Stimulated activated CD8-positive, alpha-beta memory T cell treated with anti-CD3 and anti-CD28 coated beads, Interleukin-4, amount 100 ng/mL, for 4 hours (primary cell): ENCODE measurements at places on chromosomes 2 and 18.

DNA sequence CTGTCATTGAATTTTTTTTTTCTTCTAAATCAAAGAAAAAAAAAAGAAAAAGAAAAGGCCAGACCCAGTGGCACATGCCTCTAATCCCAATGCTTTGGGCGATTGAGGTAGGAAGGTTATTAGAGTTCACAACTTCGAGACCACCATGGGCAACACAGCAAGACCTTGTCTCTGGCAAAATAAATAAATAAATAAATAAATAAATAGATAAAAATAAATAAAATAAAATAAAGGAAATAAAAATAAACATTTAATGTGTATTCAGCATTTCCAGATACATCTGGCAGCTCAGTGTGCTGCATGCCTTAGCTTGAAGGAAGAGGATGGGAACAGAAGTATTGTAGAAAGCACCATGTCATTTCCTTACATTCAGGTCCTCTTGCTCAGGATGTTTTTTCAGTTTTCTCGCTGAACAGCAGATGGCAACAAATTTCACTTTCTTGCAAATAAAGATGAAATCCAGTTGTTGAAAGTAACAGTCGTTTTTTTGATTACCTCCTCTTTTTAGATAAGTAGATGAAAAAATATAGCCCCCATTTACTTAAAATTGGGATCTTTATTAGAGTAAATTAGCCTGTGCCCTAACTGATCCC is 25.7 kb upstream of the FAM178B start:
- DNase-seq = no peak

- DNase-seq = no peak
These were observed 210.1 kb downstream of the NDUFA10 start for GRCh38 chr2:239814861-239815601.

- DNase-seq = no peak
These were observed 11.6 kb upstream of the ST3GAL5 start for GRCh38 chr2:85900366-85900765.

DNA sequence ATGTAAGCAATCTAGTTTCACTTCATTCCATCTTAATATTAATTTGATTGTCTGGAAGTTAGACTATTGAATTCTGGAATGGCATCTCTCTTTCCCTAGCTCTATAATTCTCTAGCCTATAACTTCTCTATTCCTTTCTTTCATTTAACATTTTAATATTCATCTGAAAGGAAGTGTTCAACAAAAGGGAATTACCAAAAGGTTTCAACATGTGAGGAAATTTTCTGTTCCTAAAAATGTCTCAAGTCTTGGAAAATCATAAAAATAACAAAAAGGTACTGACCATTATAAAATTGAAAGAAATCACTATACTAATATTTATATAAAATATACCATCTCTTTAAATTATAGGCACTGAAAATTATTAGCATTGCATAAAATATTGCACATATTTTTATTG is 228.7 kb downstream of the TXNL1 start:
- DNase-seq = no peak

DNA sequence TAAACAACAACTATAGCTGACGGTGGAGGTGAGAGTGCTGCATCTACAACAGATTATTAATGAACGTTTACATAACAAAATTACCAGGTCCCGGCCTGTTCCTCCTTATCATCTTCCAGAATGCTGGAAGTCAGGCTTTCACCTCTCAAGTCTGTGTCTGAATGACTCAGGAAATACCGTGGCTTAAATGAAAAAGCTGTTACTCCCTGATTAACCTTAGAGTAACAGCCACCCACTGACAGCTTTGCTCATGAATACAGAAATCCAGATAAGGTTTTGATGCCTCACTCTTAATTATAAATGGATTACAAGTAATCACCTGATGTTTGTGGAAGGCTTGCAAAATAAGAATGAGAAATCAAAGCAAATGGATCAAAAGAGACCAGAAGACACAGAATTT is 885.3 kb upstream of the CELF4 start:
- no peak for DNase-seq

DNA sequence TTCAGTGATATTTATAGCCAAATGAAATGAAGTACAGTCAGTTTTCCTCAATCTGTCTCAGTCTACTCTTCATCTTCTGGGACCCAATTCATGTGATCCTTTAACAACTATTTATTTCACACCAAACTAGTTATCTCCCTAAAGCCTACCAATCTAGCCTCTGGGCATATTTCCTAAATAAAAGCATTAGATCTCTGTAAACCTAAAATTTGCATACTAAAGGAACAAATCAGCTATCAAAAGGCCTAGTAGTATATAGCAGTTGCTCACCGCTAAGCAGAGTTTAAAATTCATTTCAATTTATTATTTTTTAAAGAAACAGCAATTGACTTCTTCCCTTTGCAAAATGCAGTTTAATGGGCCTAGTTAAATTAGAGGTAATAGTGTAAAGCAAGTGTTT is 280.2 kb downstream of the ZEB2 start:
- DNase-seq = no peak

DNA sequence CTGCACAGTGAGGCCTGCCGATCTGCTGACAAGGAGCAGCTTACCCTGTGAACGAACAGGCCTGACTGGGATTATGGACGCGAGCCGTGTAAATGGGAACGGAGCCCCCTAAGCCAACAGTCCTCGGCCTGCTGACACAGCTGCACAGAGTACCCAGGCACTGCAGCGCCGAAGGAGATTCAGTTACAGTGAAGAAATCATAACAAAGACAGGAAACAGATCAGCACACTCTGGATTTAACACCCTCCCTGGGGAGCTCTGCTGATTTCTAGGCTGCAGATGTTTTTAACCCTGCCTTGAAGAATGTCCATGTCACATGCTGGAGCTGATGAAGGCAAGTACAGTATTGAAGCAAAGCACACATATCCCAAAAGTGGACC is 43.4 kb downstream of the COLEC12 start:
- no peak for DNase-seq
